ENCODE measurements at places on chromosomes 11 and 22.

- DNase-seq = no peak
Observed at GRCh38 chr11:97948793-97949192, 1072.0 kb upstream of the CNTN5 start.

DNA sequence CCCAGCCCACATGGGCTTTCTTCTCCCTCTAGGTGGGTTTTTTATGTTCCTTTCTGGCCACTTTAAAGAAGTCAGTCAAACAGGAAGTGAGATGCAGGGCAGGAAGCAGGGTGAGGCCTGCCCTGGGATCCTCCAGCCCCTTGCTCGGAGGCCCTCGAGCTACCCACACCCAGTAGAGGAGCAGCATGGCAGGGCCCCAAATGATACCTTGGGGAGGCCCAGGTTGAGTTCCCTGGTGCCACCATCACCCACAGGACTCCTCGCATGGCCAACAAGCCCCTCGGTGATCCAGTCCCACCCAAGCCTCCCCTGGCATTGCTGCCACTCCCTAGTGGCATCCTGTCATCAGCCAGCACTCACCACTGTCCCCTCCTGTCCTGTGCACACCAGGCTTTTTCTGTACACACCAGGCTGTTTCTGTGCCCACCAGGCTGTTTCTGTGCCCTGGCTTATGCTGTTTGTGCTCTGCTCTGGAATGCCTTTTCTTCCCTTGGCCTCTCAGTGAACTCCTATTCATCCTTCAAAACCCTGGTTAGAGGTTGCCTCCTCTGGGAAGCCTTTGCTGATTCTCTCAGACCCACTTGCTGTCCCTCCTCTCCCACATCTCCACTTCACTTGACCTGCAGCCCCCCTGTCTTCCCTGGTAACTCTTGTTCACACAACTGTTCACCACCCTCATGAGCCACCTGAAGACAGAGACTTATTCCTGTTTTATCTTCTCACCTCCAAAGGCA, 3.1 kb upstream of the PTGDR2 start:
- no peak for DNase-seq

DNA sequence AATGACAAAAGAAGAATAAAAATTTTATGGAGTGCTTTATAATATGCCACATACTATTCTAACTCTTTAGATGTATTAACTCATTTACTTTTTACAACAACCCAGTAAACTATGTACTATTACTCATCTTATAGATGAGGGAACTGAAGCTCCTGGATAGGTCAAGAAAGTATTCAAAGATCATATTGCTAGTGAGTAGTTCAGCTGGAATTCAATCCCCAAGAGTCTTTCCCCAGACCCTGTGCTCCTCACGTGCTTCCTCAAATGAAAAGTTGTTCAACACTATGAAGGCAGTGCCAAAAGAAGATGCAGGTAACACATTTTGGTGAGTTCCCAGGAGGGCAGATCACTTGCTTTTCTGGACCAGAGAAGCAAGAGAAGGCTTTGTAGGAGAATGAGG, 46.8 kb downstream of the BTG4 start:
- no peak for DNase-seq

GRCh38 chr22:33247758-33248157, 189.6 kb upstream of the SYN3 start:
- no peak for DNase-seq

- no peak for DNase-seq
Observed at GRCh38 chr11:27403195-27403594, 40.2 kb upstream of the CCDC34 start.

- DNase-seq = no peak
Observed at GRCh38 chr11:102809971-102810370, 12.0 kb upstream of the MMP1 start.

GRCh38 chr22:31871480-31871879, 72.9 kb upstream of the YWHAH start:
- DNase-seq = no peak

DNA sequence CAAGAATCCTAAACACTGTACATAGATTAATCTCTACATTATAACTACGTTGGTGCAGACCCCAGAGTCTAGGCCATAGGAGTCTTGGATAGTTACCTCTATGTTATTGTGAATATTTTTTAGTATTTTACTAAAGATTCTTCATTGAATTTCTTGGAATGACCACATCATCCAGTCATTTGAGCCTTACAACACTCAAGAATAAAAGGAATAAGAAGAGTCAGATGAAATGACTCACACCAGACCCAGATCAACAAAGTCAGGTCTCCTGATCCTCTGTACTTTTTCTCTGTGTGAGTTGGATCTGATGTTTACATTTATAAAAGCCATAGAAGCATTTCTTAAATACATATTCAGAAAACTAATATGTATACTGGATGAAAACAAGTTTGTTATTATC, 179.2 kb upstream of the ARHGAP20 start:
- DNase-seq = no peak

DNA sequence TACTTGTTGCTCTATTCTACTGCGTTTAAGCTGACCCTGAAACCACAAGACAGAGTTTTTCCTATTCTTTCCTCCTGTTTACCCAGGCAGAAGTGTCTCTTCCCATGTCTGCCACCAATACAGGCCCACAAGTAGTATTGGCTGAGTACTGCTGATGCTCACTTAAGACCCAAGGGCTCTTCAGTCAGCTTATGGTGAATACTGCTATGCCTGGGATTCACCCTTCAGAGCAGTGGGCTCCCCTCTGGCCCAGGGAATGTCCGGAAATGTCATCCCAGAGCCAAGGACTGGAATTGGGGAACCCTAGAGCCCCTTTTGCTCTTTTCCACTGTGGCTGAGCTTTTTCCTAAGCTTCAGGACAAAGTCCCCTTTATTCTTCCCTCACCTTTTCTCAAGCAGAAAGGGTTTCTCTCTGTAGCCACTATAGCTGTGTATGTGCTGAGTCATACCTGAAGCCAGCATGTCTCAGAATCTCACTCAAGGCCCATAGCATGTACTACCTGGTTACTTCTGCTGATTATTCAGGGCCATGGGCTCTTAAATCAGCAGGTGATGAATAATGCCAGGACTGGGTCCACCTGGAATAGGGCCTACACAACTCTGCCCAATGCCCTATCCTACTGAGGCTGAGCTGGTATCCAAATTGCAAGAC, 745.8 kb upstream of the ANO5 start:
- no peak for DNase-seq

- DNase-seq = no peak
Observed at GRCh38 chr11:126743628-126744027, 256.9 kb downstream of the KIRREL3 start.

GRCh38 chr11:113977701-113978100, 2.8 kb downstream of the HTR3A start:
- DNase-seq = no peak

- no peak for DNase-seq
Observed at GRCh38 chr11:85988780-85989179, 80.1 kb downstream of the PICALM start.

DNA sequence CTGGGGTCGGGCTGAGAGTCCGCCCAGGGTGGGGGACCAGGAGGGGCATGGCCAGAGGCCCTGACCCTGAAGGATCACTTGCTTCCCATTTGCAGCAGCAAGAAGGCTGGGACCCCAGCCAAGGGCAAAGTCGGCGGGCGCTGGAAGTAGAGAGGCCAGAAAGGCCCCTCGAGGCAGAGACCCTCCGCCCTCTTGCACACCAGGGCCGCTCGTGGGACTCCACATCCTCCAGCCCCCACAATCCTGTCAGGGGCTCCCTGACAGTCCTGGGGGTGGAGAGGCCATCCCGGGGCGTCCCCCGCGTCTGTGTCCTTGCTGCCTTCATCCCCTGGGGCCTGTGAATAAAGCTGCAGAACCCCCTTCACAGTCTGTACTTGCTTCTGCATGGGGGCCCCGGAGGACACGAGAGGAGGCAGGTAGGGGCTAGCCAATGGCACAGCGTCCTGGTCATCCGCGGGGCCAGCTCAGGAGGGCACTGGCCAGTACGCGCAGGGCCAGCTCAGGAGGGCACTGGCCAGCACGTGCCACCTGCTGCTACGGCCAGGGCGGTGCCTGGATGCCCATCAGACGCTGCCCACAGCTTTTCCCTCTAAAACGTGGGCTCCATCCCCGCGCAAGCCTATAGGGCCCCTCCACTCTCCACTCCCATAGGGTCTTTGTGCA, 8.7 kb upstream of the MRPL23 start:
- DNase-seq = no peak

DNA sequence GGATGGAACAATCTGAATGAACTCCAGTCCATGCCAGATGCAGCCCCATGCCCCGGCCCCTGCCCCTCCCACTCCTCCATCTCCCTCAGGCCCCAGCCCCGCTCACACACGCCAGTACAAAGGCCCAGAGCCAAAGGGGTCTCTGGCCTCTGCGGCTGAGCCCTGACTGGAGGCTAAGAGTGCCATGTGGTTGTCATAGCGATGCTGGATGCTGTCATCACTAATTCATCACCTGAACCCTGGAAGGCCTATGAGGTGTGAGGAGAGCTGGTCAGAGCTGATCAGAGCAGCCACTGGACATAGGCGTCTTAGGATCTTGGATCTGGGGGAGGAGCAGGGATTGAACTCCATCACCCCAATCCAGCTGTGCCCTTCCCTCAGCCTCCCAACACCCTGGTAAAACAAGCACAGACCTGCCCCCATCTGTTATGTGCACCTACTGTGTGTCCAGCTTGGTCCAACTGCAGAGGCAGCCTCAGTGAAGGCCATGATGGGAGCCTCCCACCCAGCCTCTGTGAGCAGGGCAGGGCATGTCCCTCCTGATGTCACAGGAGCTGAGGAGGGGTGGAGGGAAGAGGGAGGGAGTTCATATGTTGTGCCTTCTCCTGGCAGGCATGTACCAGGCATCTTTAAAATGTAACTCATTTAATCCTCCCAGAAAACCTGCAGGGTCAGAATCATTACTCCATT, 16.7 kb downstream of the PDE2A start:
- DNase-seq = no peak

GRCh38 chr11:47533690-47534151, 19.2 kb downstream of the CELF1 start:
- DNase-seq = no peak

DNA sequence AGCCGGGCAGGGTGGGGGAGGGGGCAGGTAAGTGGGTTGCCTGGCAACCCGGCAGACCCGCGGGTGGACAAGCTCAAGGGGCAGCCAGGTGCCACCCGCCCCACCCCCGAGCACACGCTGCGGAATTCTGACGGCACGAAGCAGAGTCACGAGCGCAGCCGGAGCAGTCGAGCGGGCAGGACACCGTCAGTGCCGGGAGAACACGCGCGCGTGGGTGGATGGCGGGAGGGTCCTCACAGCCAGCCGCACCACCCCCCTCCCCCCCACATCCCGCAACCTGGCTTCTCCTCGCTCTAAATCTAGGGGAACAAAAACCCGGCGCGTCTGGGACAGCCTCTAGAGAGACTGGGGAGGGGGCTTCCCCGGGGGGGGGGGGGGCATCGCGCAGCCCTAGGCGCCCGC, 133.1 kb upstream of the HSD17B12 start:
- DNase-seq = no peak

DNA sequence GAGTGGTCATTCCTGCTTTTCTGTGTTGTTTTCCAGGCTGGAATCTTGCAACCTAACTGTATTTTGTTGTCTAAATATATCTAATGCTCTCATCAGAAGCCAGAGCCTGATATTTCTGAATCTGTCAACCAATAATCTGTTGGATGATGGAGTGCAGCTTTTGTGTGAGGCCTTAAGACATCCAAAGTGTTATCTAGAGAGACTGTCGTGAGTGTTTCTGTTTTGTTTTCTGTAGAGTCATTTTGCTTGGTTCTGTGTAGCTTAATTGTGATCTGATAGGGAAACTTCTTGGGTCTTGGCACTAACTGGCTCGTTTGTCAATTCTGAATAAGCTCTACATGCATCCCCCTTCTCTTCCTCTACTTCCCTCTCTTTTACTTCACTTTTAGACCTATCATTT, 31.2 kb upstream of the RBMXL2 start:
- no peak for DNase-seq

DNA sequence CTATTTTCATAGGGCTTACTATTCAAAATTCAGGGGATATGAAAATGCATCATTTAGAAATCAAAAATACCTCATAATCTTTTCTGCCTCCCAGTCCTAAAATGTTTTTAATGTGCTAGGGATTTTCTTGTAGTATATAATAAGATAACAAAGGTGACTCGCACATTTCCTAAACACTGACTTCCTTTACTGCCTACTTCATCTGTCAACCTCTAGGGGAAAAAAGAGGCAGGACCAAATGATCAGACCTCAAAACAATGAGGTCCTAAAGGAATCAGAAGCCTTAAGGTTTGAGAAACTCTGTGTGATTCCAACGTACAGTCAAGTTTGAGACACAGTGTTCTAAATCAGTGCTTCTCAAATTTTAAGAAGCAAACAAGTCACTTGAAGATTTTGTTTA, 56.1 kb upstream of the POU2AF2 start:
- no peak for DNase-seq

Data from SW 1271 (cell line).